NCI-H2171 (cell line): ENCODE measurements at places on chromosomes 1 and 21.

GRCh38 chr1:48691429-48692001 is 85.2 kb downstream of the BEND5 start:
- no peak for DNase-seq

GRCh38 chr1:206923009-206923960 is 1.5 kb upstream of the FCMR start:
- no peak for DNase-seq

- no peak for DNase-seq
Observed at GRCh38 chr1:215250913-215251312, 168.4 kb downstream of the KCNK2 start.

DNA sequence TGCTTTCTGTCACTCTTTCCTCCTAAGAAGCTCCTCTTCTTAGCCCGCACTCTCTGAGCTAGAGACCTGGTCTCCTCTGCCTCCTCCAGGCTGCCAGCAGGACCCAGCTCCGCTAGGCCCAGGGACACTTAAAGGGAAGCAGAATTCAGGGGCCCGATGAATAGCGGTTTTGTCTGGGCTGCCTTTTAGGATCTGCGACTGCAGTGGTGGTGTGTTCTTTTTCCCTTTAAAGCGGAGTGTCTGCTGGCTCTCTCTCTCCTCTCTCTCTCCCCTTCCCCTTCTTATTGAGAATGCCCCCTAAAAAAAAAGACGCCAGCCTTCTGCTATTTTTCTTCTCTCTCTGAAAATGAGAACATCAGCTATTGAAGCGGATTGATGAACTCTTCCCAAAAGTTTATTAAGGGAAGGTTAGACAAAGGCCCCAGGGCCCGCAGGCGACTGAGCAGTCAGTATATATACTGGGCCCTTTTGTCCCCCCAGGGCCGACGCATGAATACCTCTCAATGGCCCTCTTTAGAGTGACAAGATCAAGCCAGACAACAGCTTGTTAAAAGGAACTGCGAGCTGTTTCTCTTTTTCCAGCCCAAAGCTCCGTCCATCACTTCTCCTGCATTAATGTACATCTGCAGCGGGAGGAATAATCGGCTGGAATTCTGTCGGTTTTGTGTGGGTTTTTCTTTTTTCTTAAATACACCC is 27.0 kb downstream of the PAX7 start:
- no peak for DNase-seq

DNA sequence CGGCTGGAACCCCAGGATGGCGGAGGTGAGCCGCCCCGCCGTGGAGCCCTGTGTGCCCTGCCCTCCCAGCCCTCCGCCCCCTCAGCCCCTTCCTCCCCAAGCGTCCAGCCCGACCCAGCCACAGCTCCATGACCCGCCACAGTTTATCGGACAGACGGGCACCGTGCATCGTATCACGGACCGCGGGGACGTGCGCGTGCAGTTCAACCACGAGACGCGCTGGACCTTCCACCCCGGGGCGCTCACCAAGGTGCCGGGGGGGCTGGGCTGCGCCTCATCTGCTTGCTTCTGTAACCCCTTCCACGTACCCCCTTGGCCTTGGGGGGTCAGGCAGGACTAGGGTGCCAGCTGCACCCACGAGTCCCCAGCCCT is 6.6 kb upstream of the MMP23B start:
- DNase-seq = no peak

GRCh38 chr21:36527317-36527716 is 47.4 kb upstream of the CLDN14 start:
- DNase-seq = no peak
